ENCODE measurements at places on chromosomes 2 and 18.

DNA sequence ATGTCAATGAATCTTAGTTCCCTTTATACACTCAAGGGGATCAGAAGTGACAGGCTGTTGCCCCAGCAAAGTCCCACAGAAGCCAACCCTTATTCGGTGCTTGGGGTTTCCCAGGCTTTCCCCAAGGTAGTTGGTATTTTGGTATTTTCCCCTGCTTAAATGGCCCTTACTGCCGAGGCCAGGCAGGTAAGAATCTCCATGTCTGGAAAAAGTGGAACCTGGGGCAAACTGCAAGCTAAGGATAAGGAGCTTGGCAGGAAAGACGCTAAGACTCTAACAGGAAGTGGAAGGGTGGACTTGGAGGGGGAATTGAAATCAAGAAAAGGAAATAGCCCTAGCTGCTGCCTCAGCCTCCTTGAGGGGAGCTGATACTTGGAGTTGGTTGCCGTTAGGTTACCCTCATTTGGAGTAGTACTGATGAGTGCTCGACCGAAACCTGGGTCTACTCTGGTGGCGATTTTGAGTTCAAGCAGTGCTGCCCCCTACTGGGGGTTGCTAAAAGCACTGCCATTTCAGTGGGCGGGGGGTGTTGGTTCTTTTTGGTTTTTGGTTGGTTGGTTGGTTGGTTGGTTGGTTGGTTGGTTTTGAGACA, 3.3 kb upstream of the GPBAR1 start:
- H3K36me3 ChIP-seq = peaks cover 12% of the 10 kb centered on the region
- peaks cover 27% of the 10 kb centered on the region for H3K4me1 ChIP-seq
- H3K27ac ChIP-seq = no peak overlapping the region
- H3K27me3 ChIP-seq = no peaks in the 10 kb centered on the region

DNA sequence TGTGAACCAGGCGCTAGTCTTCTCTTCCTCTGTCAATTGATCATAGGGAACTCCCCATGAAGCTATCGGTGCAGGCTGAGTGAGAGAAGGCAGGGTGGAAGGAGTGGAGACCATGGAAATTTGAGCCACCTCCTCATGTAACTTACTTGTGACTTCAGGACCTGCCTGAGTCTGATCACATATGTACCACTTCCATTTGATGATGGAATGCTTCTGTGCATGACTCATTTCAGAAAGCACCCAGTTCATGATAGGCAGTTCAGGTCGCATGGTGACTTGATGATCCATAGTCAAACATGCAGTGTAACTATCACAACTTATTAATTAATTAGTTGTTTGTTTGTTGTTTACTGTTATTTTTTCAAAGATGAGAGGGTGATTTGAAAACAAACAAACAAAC, 1296.7 kb downstream of the SUCLG1 start:
- no peaks in the 10 kb centered on the region for H3K36me3 ChIP-seq
- no peak overlapping the region for H3K27ac ChIP-seq
- H3K4me3 ChIP-seq = no peak overlapping the region
- no peaks in the 10 kb centered on the region for H3K27me3 ChIP-seq

GRCh38 chr18:61992923-61993322, 100.1 kb upstream of the RNF152 start:
- H3K4me1 ChIP-seq = peaks cover 30% of the 10 kb centered on the region
- no peak overlapping the region for H3K27ac ChIP-seq
- no peak overlapping the region for H3K4me3 ChIP-seq
- no peaks in the 10 kb centered on the region for H3K27me3 ChIP-seq
- no peak for DNase-seq

GRCh38 chr2:146228020-146228393, 1616.8 kb upstream of the ACVR2A start:
- H3K4me3 ChIP-seq = no peak overlapping the region
- H3K36me3 ChIP-seq = peaks cover 4% of the 10 kb centered on the region
- no peak for DNase-seq
- H3K4me1 ChIP-seq = peaks cover 31% of the 10 kb centered on the region
- no peak overlapping the region for H3K27ac ChIP-seq

GRCh38 chr2:174383796-174384195, 11.7 kb upstream of the SCRN3 start:
- H3K4me1 ChIP-seq = no peaks in the 10 kb centered on the region
- H3K27me3 ChIP-seq = no peaks in the 10 kb centered on the region
- H3K4me3 ChIP-seq = no peak overlapping the region
- H3K27ac ChIP-seq = no peak overlapping the region
- H3K36me3 ChIP-seq = peaks cover 21% of the 10 kb centered on the region
- DNase-seq = no peak

- H3K36me3 ChIP-seq = peaks cover 15% of the 10 kb centered on the region
- no peak for DNase-seq
- H3K4me1 ChIP-seq = peaks cover 66% of the 10 kb centered on the region
- H3K27ac ChIP-seq = peak overlapping the region; percentile 96
- peak overlapping the region; percentile 61 for H3K4me3 ChIP-seq
- no peaks in the 10 kb centered on the region for H3K27me3 ChIP-seq
These were observed 116.1 kb downstream of the SPTBN1 start for GRCh38 chr2:54572262-54572635.

DNA sequence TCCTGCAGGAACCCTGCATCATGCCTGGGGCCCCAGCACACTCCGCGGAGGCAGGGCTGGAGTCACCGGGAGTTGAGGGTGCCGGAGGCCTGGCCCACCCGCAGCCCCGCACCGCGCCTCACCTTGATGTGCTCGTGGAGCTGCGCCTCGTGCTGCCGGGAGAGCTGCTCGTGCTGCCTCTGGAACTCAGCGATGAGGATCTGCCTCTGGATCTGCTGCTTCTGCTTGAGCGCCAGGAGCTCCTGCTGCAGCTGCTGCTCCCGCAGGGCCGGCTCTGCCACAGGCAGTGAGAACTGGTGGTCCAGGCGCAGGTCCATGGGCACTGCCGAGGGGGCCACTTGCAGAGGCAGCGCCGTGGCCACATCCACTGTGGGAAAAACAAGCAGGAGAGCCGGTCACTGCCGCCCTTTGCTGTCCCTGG, 211.1 kb downstream of the HDAC4 start:
- H3K4me3 ChIP-seq = no peak overlapping the region
- DNase-seq = peak; percentile 67
- peaks cover 16% of the 10 kb centered on the region for H3K4me1 ChIP-seq
- no peaks in the 10 kb centered on the region for H3K36me3 ChIP-seq

DNA sequence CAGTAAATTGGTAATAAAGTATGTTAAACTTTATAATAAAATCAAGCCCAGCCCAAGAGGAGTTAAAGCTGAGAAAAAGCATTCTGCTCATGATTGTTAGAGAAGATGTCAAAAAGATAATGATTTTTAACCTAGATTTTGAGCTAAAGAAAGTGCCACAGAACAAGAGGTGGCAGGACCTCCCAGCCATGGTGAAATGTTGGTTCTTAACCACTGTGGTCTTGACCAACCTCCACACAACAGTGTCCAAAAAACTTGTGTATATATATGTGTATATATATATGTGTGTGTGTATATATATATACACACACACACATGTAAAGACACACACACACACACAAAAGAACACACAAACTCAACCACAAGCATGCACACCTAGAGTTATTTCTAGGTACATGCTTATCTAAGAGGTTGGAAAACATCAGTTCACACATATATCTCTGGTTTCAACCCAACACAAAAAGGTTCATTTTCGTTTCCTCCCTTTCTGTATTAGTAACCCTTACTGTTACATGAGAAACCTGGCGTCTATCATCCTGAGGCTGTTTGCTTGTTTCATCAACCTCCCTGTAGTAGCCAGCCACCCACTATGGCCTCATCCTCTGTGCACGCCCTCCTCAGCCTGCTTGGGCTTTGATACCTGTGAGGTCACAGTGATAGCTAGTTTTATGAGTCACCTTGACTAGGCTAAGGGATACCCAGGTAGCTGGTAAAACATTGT, 631.8 kb upstream of the ID2 start:
- no peaks in the 10 kb centered on the region for H3K27me3 ChIP-seq
- no peak overlapping the region for H3K4me3 ChIP-seq
- no peaks in the 10 kb centered on the region for H3K36me3 ChIP-seq
- H3K27ac ChIP-seq = no peak overlapping the region
- no peak for DNase-seq

- H3K4me1 ChIP-seq = peaks cover 5% of the 10 kb centered on the region
- no peaks in the 10 kb centered on the region for H3K27me3 ChIP-seq
- H3K4me3 ChIP-seq = no peak overlapping the region
- no peaks in the 10 kb centered on the region for H3K36me3 ChIP-seq
- H3K27ac ChIP-seq = no peak overlapping the region
- DNase-seq = no peak
These were observed 261.1 kb downstream of the CNTNAP5 start for GRCh38 chr2:124286089-124286783.

GRCh38 chr2:65382323-65382722, 50.1 kb downstream of the SPRED2 start:
- peak overlapping the region; percentile 91 for H3K27ac ChIP-seq
- H3K36me3 ChIP-seq = no peaks in the 10 kb centered on the region
- H3K27me3 ChIP-seq = no peaks in the 10 kb centered on the region
- H3K4me1 ChIP-seq = peaks cover 68% of the 10 kb centered on the region

GRCh38 chr2:64727843-64728463, 74.2 kb upstream of the SERTAD2 start:
- peak overlapping the region; percentile 73 for H3K27ac ChIP-seq
- no peaks in the 10 kb centered on the region for H3K36me3 ChIP-seq
